Inflammatory macrophage treated with lipopolysaccharide for 1 hour (primary cell): ENCODE measurements at places on chromosomes 16 and 17.

DNA sequence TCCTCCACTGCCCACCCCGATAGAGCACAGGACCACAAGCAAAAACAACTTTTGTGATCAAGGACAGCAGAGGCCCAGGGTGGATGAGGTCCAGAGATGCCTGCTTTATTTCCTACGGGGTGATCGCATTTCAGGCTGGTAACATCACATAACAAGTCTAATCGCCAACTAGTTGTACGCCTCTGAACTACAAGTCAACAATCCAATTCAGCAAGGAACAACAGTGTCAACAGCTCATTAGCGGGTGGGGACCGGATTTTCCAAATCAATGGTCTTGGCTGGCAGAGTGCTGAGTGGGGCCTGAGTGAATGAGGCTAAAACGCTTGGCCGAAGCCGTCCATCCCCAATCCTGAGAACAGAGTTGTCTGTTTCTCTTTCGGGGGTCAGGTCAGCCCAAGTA lies 17.1 kb downstream of the MRM3 start:
- DNase-seq = no peak

- no peak for DNase-seq
Observed at GRCh38 chr16:4989391-4990006, 31.4 kb downstream of the SEC14L5 start.

DNA sequence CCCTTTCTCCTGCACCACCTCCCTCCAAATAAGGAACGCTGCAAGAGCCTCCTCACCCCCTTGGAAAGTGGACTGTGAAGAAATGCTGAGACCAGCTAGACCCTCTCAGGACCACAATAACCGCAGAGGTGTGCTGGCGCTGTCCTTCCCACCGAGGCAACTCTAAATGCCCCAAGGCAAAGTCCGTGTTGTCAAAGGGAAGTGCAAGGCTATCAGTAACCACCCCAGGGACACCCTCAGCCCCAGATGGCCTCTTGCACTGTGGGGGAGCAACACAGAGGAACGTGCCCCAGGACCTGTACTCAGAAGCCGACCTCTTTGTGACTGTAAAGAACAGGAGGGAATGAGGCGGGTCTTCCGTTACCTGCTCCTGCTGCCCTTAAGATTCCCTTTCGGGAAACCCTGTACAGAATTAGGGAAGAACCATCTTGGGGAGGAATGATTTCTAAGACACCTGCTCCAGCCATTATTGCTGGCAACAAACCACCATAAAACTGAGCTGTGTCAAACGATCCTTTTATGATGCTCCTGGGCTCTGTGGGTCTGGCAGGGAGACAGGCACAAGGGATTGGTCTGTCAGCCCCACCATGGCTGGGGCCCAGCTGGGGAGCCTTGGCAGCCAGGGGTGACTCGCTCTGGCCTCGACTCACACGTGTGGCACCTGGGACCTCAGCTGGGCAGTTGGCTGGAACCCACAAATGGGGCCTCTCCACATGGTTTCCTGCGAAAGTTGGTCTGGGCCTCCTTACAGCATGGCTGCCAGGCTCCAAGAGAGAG lies 14.6 kb upstream of the MED9 start:
- DNase-seq = no peak

- DNase-seq = no peak
Observed at GRCh38 chr16:22071331-22071910, 20.9 kb upstream of the VWA3A start.

GRCh38 chr17:44083250-44083849 lies 12.8 kb downstream of the G6PC3 start:
- DNase-seq = no peak

GRCh38 chr17:44530896-44531418 lies 26.3 kb upstream of the FZD2 start:
- DNase-seq = peak; percentile 48

DNA sequence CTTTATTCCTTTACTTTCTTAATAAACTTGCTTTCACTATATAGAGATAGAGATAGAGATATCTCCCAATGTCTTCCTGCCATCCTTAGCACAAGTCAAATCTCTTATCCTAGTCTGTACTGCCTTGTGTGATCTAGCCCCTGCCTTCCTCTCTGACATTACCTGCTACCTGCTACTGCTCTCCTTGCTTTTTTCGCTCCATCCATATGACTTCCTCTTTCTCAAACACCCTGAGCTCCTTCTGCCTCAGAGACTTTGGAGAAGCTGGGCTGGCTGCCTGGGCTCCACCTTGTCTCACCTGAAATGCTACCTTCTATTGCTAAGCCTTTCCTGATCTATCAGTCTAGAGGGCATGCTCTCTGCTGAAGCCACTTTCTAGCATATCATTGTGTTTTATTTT lies 24.7 kb upstream of the WSB1 start:
- no peak for DNase-seq

- DNase-seq = peak; percentile 93
Observed at GRCh38 chr16:48409839-48410632, 24.8 kb upstream of the SIAH1 start.

DNA sequence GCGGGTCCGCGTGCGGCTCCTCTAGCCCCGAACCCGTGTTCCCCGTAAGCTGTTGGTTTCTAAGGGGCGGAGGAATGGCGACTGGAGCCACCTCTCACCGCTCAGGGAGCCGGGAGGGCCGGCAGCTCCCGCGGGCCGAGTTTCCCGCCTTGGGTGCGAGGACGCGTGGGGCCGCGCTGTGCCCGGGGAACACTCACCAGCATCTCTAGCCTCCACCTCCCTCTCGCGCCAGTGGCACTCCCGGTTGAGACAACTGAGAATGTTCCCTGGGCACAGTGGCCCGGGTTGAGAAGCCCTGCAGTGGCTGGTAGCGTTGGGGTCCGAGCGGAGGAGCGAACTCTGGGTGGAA lies 560 bp downstream of the TELO2 start:
- DNase-seq = no peak
